ENCODE measurements at places on chromosomes 5 and 9. TPM values are rescaled to one million over a fixed set of nuclear protein-coding genes. Genes with fewer than 3 reads are reported as not detected.

The CNTNAP3 gene
- polyA plus RNA-seq = not detected

The RNF183 gene
- not detected for polyA plus RNA-seq

The OTP gene
- not detected for polyA plus RNA-seq

The PHF24 gene
- 0.06 TPM for polyA plus RNA-seq

The BTNL3 gene
- not detected for polyA plus RNA-seq

The FKBP15 gene
- polyA plus RNA-seq = 16.8 TPM

The TTC23L gene
- polyA plus RNA-seq = not detected

The CD14 gene
- polyA plus RNA-seq = 1.5 TPM

The NTNG2 gene
- polyA plus RNA-seq = 0.84 TPM
